ENCODE measurements at places on chromosomes 1 and 21.

DNA sequence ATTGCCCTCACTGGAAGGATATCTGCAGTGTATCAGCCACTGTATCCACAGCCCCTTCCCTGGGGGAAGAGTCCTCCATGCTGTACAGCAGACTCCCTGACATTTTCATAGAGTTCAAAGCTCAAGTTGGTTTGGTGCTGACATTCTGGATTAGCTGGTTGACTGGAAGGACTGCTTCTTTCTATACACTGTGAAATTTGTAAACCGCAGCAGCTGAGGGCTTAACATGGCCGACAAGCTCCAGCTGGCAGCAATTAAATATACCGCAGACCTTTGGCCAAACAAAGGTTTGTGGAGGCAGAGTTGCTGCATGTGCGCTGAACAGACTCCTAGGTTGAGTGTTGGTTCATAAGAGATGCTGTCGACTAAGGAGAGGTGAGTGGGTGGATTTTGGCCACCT lies 126.4 kb downstream of the DHRS3 start:
- no peak for DNase-seq

DNA sequence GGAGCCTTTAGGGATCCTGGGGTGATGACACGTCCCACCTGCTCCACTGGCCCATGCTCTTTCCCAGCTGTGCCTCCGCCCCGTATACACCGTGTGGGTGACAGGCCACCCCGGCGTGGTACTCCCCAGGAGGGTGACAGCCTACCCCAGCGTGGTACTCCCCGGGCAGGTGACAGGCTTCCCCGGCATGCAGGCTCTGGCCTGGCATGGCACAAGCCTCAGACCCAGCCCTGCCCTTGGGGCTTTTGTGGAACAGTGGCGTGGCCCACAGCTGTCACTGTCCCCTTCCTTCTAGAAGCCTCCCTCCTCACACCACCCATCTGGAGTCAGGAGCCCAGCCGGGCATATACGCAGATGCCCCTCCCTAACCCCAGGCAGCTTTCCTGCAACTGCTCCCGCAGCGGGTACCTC lies 4.7 kb upstream of the PFKL start:
- DNase-seq, result no peak

DNA sequence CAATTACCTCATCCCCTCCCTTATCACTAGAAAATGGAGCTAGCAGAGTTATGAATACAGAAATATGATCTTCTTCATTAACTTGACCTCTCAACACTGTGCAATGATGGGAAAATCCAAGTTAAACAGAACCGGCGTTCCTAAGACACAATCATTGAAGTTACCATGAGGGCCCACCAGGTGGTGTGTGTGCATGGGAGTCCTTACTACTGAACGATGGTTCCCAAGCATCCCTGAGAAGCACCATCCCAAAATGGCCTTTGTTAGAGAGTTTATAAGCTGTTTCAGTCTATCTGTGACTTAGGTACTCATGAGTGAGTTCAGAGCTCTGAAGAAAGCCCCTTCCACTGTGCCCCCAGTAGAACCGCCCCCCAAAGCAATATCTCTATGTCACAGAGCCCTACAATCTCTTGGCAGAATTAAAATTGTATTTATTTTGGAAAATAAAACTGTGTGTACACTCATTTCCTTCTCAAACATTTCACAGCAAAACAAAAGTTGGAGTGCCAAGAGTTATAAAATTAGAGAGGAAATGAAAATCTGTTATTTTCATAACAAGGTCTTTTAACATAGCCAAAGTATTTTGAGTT lies 56.8 kb downstream of the PLD5 start:
- peak; percentile 38 for DNase-seq

GRCh38 chr1:248857749-248858095 lies 1.2 kb downstream of the ZNF692 start:
- DNase-seq, result no peak
